Activated naive CD4-positive, alpha-beta T cell treated with anti-CD3 and anti-CD28 coated beads, Interleukin-2, amount 50 U/mL, for 72 hours (primary cell): ENCODE measurements at places on chromosomes 1 and 21. TPM values are rescaled to one million over a fixed set of nuclear protein-coding genes. Genes with fewer than 3 reads are reported as not detected.

- no peak for DNase-seq
Measured at GRCh38 chr1:234258071-234258470, 115.2 kb upstream of the COA6 start.

DNA sequence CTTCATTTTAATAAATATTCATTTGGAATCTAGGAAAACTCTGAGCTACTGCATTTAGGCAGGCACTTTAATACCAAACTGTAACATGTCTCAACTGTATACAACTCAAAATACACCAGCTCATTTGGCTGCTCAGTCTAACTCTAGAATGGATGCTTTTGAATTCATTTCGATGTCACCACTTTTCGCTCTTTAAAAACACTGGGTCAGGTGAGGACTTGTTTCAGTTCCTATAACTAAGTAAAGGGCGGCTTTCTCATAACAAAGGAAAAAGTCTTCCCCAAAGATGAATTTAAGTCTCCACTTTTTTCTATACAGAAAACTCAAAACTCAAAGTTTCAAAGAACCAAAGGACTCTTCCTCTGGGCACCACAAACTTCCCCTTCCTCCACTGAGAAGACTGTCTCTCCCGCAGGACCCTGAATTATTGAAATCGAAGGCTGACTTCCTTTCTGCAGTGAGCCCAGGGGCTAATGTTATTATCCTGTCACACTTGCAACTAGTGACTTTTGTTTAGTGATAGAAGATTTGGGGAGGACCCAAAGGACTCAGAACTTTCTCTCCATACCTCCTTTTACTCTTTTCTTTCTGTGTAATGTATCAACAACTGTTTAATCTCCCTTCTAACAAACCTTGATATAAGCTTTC lies 9.7 kb upstream of the DHX9 start:
- DNase-seq = no peak

The PROX1 gene
- total RNA-seq = 0.08 TPM

DNA sequence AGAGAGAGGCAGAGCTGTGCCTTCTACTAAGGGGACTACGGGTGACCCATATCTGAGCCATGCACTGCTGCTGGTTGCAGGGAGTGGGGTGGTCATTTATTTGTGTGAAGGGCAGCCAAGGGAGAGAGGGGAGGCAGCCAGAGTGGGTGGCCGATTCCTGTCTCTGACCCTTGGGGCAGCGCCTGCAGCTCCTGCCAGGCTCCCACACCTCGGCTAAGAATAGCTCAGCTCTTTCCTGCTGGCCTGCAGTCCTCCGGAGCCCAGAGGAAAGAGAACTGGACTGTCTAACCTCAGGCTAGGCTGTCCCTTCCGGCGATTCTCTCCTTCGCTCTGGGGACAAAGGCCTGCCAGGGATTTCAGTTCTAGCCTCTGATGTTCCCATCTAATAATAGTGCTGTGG lies 11.6 kb upstream of the CD34 start:
- DNase-seq = no peak

The ITGB2 gene
- total RNA-seq = 151 TPM
